ENCODE measurements at places on chromosomes 5 and 9.

- no peak for DNase-seq
Observed at GRCh38 chr9:8864545-8864896, 1064.9 kb upstream of the DMAC1 start.

DNA sequence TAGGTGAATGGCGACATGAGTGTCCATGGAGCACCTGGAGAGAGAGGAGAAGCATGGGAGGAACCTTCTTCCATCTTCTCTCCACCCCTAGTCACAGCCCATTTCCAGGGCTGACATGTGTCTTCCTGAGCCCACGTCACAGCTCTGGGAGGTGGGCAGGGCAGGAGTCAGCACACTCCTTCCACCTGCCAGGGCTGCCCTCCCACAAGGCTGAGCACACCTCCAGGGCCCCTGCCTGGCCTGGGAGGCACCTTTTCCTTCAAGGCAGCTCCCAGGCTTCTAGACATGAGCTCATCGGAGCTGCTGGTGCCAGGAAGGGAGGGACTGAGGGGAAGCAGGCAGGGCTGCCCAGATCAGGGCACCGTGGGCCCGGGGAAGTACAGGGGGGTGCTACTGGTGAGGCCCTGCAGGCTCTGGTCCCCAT, 13.6 kb upstream of the SYNPO start:
- no peak for DNase-seq

- no peak for DNase-seq
Observed at GRCh38 chr5:150295741-150296486, 6.3 kb upstream of the CAMK2A start.

DNA sequence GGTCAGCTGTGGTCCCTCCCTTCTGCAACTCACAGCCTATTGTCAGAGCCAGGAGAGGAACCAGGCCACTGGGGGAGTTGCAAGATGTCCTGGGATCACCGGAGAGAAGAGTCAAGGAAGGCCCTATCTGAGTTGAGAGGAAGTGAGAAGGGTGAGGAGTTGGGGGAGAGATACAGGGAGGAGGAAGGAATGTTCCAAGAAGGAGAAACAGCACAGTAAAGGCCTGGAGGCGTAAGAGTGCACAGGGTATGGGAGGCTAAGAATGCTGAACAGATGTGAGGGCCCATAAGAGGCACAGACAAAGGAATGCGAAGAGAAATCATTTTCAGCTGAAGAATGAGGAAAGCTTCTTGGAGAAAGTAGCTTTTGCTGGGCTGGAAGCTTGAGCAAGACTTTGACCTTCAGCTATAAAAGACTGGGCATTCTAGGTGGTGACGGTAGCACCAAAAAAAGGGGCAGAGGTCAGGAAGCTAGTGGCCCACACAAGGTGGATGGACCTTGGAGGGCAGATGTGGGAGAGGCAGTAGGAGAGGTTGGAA, 21.6 kb upstream of the CSF1R start:
- no peak for DNase-seq

- no peak for DNase-seq
Observed at GRCh38 chr9:115374724-115375268, 256.8 kb upstream of the TNC start.

DNA sequence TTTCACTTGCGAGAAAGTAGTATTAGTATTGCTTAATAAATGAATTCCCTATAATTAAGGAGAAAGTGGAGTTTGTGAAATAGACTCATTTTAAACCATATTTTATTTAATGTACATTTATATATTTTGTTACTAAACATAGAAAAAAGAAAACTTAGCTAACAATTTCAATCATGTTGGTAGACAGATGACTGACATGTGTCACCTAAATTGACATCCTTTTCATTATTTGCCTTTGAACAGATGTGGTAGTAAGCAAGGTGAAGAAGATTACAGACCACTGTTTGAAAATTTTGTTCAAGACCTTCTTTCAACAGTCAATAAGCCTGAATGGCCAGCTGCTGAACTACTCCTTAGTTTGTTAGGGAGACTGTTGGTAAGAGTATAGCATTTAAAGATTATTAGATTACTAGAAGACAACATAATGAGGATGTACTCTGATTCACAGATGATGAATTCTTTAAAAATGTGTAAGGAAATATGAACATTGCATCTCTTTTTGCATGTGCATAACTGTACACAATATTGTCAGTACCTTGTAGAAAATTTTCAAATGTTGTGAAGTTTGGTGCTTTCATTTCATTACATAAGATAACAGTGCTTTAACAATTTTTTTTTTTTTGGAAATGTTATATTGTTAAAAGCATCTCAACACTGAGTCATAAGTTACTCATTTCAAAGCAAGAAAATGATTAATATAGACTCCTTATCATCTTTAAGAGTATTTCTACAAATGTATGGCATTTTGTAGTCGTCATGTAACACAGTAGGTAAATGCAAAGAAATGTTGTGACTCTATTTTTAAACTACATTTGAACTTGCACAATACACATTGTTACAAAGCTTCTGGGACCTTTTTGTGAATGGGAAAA, 139.5 kb downstream of the NIPBL start:
- no peak for DNase-seq

DNA sequence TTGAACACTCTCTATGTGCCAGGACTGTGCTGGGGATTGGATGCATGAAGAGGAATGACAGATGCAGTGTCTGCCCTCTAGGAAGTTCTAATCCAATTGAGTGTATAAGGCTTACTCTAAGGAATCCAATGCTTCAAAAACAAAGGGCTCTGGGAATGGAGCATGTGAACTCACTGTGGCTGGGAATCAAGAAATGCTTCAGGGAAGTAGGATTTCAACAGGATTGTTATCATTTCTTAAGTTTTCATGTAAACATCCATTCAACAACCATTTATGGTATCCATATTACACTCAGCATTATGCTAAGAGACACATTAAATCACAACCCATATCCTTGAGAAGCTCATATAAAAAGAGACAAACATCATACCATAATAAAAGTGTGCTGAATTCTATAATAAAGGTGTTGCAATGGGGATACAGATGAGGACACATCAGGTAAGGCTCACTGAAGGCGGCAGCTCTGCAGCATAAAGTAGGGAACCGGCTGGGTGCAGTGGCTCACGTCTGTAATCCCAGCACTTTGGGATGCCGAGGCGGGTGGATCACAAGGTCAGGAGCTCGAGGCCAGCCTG, 11.3 kb downstream of the SIL1 start:
- no peak for DNase-seq

DNA sequence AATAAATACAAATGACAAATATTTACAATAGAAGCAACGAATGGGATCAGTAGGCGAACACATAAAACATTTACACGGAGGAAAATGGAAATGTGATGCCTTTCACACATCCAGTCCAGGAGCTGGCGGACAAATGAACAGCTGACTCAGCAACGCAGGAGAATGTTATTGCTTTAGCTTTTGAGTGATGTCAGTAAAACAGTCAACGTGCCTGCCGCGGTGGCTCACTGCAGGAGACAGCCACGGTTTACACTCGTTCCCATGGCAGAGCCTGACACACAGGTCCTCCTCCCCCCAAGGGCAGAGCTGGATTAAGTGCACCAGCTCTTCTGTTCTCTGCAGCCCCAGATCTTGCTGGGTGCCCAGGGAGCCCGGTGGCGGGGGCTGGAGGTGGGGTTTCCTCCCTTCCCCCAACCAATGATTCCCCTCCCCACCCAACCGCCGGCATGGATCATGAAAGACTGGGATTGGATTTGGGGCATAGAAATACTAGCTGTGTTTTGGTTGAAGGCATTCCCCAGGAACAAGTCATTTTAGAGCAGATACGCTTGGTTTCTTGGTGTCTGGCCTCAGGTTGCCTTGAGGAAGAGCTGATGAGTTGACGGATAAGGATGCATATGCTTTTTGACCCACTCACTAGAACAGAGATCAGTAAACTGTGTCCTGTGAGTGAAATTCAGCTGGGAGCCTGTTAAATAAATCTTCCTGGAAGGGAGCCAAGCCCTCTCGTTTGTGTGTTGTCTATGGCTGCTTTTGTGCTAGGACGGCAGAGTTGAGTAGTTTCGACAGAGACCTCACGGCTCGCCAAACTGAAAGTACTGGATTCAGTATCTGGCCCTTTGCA, 12.5 kb downstream of the STC2 start:
- peak; percentile 4 for DNase-seq

- no peak for DNase-seq
Observed at GRCh38 chr5:123527190-123527589, 15.2 kb downstream of the CSNK1G3 start.

DNA sequence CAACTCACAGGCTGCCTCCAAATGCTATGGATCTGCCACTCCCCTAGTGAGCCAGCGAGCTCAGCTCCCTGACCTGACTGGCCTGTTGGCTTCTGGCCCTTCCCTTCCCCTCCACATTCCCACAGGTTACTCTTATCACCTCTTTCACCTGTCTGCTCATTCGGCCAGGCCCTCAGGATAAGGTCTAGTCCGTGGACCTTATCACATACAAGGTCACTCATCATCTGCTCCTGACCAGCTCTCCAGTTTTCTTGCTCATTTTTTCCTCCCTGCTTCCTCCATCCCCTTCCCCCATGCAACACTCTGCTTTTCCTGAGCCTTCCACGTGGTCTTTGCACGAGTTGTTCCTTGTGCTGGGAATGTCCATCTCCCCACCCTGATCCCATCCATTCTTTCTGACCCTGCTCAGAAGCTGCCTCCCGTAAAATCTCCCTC, 25.9 kb upstream of the NDST1 start:
- DNase-seq: no peak

- DNase-seq: no peak
Observed at GRCh38 chr5:16570121-16570815, 46.5 kb downstream of the RETREG1 start.

GRCh38 chr9:32899761-32900160, 101.7 kb downstream of the APTX start:
- no peak for DNase-seq

- no peak for DNase-seq
Observed at GRCh38 chr9:99726758-99727157, 94.9 kb upstream of the NR4A3 start.

- DNase-seq: no peak
Observed at GRCh38 chr9:135602789-135603481, 36.4 kb downstream of the GLT6D1 start.

- DNase-seq: no peak
Observed at GRCh38 chr9:114988962-114989599, 58.7 kb upstream of the TNFSF8 start.

- no peak for DNase-seq
Observed at GRCh38 chr9:33193818-33194217, 26.7 kb upstream of the B4GALT1 start.

GRCh38 chr9:81683238-81683637, 6.1 kb downstream of the TLE1 start:
- DNase-seq: no peak

GRCh38 chr5:148438933-148439332, 55.2 kb downstream of the FBXO38 start:
- no peak for DNase-seq

DNA sequence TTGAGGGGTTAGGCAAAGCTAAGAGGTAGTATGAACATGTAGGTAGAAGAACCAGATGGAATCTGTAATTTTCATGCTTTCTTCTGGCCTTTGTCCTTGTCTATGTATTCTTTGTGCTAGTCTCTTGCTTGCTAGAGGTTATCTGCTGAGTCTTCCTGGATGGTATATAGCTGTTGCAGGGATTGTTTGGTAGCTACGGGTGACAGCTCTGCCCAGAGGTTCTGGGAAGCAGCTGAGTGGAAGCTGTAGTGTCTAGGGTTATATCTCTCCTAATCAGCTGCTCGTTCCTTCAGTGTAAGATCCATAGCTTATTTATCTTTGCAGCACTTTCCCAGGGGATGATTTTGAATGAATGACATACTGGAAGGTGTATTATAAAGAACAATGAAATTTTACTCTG, 100.3 kb downstream of the ATG10 start:
- DNase-seq: no peak

DNA sequence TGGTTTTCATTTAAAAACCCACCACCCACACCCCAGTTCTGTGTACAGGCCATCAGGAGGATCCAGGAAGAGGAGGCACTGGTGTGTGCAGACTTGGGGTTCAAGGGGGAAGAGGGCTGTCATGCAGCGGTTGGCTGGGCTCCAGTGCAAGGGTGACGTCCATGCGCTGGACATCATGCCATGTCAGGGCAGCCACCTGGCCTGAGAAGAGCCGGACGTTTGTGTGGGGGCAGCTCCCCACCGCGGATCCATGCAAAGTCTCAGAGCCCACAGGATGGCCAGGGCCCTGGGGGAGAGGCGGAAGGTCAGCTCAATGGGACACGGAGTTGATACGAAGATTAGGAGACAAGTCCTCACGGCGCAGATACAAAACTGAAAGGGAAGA, 11.1 kb downstream of the BRD9 start:
- DNase-seq: no peak

DNA sequence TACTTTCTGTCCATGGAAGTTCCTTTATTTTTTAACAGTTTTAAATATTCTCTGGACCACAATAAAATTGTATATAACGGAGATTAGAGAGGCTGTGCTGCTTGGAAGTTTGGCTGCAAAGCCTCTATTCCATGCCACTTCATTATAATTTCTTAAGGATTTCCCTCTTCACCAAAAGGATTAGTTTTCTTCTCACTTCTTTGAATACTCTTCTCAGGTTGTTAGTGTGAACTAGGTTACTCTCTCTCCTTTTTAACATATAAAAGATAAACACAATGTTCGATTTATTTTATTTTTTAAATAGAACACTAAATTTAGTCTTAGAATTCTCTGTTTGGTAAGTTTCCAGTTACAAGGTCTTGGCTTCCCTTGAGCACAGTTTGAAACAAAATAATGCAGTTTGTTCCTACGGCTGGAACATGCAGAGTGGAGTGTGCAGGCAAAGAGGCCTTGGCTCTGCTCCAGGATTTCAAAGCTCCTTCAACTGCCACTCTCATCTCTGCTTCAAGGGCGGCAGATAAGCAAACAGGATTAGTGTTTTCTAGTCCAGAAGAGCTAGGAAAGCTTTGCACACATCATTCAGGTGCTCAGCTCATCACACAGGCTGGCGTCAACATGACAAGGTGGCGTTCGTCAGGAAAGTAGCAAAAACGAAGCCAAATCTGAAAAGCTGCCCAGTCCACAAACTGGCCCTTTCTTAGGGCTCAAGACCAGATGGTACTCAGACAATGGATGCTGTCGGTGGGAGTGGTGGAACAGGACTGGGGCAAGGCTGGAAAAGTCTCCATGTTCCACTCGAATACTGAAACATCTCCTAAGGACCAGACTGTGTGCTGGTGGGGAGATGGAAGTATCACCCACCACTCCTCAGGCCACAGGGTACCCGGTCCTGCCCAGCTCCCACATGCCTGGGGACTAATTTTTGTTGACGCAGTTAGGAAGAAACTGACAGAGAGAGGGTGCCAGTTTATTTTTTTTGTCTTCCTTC, 286.6 kb downstream of the CRB2 start:
- DNase-seq: peak; percentile 7

- DNase-seq: no peak
Observed at GRCh38 chr9:92384375-92384774, 20.0 kb downstream of the OGN start.

Measured in NCI-H1694 treated with DMSO at 0.1 percent for 48 hours (cell line).